Osteocyte (in vitro differentiated cells): ENCODE measurements at places on chromosomes 6 and 20. TPM values are rescaled to one million over a fixed set of nuclear protein-coding genes. Genes with fewer than 3 reads are reported as not detected.
A peak's percentile ranks its signal among the peaks of the same experiment; 100 is the strongest.

- DNase-seq, result no peak
Observed at GRCh38 chr6:90347411-90347851, 50.8 kb upstream of the BACH2 start.

- no peak for DNase-seq
Observed at GRCh38 chr6:3875486-3875885, 26.3 kb downstream of the FAM50B start.

- DNase-seq, result no peak
Observed at GRCh38 chr20:33108661-33109060, 29.2 kb downstream of the BPIFB4 start.

- DNase-seq, result no peak
Observed at GRCh38 chr6:124683507-124683906, 278.7 kb upstream of the RNF217 start.

DNA sequence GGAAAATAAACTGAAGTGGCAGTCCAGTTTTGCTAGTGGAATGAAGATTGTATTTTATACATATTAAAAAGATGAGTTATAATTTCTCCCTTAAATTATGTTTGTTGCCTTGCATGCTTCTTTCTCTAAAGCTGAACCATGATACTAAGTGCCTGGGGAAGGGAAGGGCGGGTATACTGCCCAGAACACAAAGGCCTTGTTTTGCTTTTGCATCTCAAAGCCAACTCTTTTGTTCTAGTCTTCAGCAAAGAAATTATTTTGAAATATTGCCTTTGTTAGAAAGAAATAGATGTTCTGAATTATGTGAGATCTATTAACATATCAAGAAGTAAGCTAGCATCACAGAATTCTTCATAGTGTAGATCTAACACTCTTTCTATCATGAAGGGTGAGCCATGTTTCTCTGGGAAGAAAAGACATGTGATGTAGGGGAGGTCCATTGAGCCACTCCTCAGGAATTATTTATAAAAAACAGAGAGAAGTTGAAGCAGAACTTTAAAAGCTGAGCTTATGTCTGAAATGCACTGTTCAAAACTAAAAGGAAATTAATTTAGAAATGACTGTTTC, 108.4 kb downstream of the RIMS1 start:
- no peak for DNase-seq

DNA sequence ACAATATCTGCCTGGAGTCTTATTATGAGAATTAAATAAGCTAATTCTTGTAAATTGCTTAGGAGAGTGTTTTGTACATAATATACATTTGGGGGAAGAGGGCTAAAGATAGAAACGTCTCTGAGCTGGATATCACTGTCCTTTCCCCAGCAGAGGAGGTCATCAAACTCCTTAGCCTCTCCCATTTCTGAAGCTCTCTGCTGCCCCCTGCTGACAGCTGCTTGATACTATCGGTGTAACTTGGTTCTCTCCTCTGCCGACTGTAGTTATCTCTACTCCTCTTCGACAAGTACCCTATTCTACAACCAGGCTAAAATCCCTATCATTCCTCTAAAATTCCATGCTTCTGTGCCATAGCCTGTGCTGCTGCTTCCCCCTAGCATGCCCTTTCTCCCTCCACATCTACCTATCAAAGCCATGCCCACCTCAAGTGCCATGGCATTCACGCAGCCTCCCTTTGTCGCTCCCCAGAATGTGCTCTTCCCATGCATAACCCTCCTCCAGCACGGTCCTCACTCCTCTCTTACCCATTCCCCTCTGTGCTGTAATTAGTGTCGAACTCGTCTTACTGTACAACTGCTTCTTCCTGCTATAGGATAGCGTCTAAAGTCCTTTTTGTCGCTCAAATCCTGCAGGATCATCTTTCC, 101.2 kb downstream of the EPM2A start:
- DNase-seq, result peak; percentile 91

- no peak for DNase-seq
Observed at GRCh38 chr20:59295531-59295930, 4.9 kb upstream of the EDN3 start.

GRCh38 chr20:11716239-11716944, 201.3 kb upstream of the BTBD3 start:
- DNase-seq, result no peak

- no peak for DNase-seq
Observed at GRCh38 chr20:13418263-13419229, 197.5 kb downstream of the ISM1 start.

DNA sequence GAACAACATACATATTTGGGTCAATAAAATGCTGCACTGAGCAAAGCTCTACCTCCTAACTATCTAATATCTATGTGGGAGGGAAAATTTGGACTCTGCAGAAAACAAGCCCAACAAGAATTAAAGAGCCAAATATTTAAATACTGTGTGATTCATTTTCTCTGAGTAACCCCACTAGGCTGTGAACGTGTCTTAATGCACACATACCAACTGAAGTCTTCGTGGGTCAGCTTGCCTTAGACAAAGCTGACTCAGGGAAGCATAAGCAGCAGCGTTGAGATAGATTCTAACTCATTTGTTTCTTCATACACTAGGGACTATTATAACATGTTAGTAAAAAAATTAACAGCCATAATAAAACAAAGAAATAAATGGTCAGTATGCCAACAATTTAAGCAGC, 114.3 kb downstream of the GJA1 start:
- no peak for DNase-seq

- no peak for DNase-seq
Observed at GRCh38 chr6:583635-584034, 73.3 kb downstream of the HUS1B start.

DNA sequence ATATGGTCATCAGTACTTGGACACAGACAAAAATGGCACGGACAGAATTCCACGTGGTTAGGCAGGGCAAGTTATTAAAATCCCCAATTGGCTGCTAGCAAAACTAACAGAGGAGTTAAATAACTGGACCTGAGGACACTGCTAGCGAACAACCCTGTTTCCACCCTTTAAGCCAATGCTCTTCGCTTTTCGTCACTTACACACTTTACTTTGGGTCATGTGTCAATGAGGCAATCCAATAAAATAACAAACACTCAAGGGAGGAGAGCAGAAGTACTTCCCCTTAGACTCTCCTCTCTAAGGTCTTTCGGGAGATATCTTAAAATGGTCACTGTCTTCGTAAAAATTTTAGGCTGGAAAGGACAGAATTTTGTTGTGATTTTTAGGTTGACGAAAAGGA, 68.6 kb downstream of the LCA5 start:
- no peak for DNase-seq

DNA sequence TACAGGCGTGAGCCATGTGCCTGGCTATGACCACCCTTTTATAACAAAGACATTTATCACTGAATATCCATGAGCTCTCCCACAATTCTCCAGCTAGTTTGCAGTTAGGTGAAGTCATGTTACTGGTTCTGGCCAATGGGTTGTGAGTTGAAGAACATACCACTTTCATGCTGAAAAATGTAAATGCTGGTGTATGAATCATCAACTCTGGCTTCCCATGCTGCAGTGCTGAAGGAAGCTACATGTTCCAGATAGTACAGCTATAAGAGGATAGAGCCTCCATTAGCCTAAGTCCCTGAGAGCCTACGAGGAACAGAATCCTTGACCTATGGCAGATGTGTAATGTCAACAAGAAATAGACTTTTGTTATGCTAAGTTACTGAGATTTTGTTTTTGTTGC, 180.4 kb downstream of the BTBD9 start:
- no peak for DNase-seq

- no peak for DNase-seq
Observed at GRCh38 chr6:46606338-46606737, 46.3 kb downstream of the CYP39A1 start.

- peak; percentile 64 for DNase-seq
Observed at GRCh38 chr6:41375598-41376151, 40.3 kb downstream of the NCR2 start.

DNA sequence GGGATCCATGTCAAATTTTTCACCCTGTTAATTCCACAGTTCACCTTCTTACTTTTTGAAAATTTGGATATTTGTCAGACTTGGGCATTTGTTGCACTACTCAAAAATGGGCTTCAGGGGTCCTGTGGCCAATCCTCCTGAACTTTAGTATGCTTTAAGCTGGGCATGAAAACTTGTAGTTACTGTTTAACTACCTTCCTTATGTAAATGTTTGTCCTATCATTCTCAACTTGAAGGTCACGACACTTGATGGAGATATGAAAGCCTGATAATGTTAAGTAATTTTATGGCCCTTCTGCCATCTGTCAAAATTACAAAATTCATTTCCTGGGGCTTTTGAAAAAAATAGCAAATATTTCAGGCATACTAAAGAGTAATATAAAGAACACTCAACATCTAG, 4.2 kb upstream of the ZNF311 start:
- DNase-seq, result no peak

DNA sequence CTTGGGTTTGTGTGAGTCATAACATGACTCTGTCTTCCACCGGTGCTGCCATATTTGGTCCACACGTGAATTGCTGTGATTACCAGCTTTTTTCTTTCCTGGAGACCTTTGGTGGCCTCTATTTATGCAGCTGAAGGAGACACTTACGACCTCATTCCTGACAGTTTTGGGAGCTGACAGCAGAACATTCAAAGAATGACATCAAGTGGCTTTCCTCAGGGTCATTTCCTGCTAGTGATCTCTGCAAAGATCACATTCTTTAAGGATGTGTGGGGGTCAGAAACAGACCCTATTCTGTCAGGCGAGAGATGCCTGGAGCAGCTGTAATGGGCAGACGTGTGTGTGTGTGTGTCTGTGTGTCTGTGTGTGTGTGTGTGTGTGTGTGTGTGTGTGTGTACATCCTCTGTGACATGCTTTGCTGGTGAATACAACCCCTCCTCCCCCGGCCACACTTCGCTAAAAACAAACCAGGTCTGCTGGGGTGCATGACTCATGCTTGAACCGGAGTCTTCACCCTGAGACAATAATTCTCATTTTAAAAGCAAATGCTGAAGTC, 115.6 kb downstream of the TMEM170B start:
- DNase-seq, result no peak

- no peak for DNase-seq
Observed at GRCh38 chr6:42961020-42961470, 491 bp downstream of the GNMT start.

- peak; percentile 74 for DNase-seq
Observed at GRCh38 chr20:58669287-58670006, 18.4 kb downstream of the STX16 start.

- DNase-seq, result no peak
Observed at GRCh38 chr6:106527979-106528378, 101.3 kb downstream of the RTN4IP1 start.

DNA sequence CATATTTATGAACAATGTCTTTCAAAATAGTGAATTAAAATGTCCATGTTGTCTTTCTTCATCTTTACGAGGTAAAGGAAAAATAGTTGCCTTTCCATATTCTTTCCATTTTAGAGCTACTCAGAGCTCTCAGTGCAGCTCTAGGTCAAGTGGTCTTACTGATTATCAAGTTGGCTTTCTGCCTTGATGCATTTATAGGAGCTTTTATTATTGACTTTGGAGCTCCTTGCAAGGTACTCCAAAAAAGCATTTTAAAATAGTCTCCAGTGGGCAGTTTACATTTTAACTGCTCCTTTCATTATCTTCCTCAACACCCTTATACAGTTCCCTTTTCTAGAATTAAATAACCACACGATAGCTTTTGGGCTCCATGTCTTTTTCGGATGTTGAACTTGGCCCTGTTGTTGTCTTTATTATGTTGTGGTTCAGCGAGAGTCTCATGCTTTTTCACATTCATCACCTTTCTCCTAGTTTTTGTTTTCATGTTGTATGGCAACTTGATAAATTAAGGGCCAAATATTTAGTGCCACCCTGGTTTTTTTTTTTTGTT, 122.9 kb downstream of the CLIC5 start:
- DNase-seq, result no peak

DNA sequence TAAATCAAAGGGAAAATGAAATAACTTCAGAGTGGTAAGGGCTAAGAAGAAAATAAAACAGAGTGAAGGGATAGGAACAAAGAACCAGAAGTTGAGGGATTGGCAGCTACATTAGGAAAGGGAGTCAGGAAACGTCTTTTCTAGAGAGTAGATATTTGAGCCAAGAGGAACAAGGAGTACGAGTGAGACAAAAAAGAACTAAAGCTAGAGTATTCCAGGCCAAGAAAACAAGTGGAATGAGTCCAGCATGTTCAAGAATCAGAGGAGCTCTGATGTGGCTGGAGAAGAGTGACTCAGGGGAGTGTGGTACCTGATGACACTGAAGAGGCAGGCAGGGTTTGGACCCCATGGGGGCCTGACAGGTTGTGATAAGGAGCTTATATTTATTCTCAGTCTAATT, 66.3 kb downstream of the CEP162 start:
- DNase-seq, result no peak

Gene PRR18
- total RNA-seq, result not detected in 2 replicates

Gene HM13
- 173 and 203 TPM in 2 replicates for total RNA-seq

Gene SYNDIG1
- 0.40 and 0.94 TPM in 2 replicates for total RNA-seq

Gene FOXO3
- total RNA-seq, result 60.3 and 62.9 TPM in 2 replicates

Gene CNR1
- total RNA-seq, result not detected in 2 replicates

Gene SPATS1
- not detected in 2 replicates for total RNA-seq

Gene RBPJL
- not detected in 2 replicates for total RNA-seq
